CD14-positive monocyte (primary cell): ENCODE measurements at places on chromosomes 7 and 10.

- DNase-seq, result no peak
Measured at GRCh38 chr7:151456276-151456675, 16.3 kb upstream of the CRYGN start.

GRCh38 chr10:2094171-2094570 lies 356.8 kb upstream of the ADARB2 start:
- no peak for DNase-seq

DNA sequence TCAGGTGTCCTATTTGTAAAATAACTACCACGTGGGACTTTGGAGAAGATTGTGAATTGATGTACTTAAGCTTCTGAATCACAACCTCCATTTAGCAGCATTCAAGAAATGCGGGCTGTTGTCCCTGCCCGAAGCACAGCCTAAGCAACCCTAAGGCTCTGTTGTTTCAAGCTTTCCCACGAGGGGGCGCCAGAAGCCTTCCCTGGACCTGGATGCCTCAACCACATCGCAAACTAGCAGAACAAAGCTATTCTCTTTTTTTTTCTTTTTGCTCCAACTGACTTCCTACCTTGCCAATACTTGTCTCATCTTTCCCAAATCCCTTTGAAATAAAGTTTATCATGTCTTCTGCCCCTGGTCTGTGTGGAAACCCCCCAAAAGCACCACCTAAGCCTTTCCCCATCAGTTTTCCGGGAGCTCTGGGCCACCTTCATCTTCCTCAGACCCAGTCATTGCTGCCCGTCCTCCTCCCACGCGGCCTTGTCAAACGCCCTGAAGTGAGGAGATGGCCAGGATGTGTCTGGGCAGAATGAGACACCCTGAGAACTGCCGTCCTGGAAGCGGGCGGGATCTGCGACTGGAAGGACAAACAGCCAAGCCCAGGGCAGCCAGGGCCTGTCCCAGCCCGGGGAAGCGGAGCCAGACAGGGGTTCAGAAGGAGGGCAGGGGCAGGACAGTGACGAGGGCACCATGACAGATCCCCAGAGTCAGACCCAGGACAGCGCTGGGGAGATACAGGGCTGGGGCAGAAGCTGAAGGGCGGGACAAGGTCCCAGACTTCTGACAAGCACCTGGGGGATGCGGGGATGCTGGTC lies 112.7 kb downstream of the SLIT1 start:
- peak; percentile 56 for DNase-seq

- DNase-seq, result no peak
Measured at GRCh38 chr7:93219868-93220267, 6.4 kb downstream of the HEPACAM2 start.

DNA sequence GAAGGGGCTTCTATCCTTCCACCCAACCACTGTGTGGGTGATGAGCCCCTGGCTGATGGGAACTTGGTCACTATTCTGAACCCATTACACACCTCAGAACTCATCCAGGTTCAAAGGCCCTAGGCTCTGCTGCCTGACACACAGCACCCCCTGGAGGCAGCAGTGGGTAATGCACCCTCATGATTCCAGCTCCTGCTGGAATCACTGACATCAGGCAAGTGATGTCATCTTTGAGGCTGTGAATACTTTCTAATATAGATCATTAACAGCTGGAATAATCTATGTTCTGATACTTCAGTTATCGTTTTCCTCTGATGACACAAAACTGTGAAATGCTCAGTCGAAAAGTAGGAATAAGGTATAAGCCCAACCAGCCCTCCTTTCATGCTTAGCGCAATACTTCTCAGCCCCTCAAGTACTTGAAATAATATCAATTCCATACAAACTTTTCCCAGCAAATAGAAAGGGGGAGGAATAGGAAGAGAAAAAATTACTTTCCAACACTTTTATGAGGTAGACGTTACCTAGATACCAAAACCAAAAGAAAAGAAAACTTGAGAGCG lies 7.5 kb upstream of the RBP3 start:
- DNase-seq, result peak; percentile 50
